ENCODE measurements at places on chromosomes 2 and 18. TPM values are rescaled to one million over a fixed set of nuclear protein-coding genes. Genes with fewer than 3 reads are reported as not detected.

DNA sequence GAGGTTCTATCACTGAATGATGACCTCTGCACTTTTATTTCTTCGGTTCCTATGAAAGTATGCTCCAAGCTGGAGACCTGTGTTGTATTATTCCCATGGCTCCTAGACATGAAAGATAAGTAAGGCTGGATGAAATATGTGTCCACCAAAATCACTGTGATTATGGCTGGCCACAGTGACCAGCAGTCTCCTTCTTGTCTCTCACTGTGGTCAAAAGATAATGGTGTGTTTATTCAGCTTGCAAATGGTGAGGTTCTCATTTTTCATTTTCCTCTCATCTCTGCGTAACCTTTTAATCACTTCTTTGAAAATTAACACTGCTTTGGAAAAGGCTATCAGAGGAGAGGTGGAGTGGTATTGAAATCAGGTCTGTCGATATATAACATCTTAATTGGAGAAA, 107.8 kb upstream of the DAPL1 start:
- no peak for DNase-seq

The PROKR1 gene
- not detected for total RNA-seq

The TEKT4 gene
- not detected for total RNA-seq

DNA sequence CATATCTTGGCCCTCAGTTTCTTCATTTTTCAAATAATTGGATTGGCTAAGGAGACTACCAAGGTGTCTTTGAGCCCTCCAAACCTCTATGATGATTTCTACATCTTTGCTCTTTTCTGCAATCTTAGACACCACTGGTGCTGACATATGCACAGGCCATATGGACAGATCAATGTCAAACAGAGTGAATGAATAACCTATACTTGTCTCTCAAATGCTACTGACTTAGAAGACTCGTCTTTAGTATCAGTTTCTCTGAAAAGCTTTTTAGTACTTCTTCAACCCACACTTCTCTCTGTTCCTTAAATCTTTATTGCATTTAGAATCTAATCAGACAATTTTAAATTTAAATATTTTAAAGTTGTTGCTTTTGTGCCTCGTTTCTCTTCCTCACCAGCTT, 258.2 kb downstream of the LTBP1 start:
- no peak for DNase-seq

- no peak for DNase-seq
These were observed 18.8 kb upstream of the RMP24 start for GRCh38 chr18:35953688-35954087.

- DNase-seq = no peak
These were observed 45.6 kb downstream of the REL start for GRCh38 chr2:60926741-60927552.

The UBXN4 gene
- total RNA-seq = 28.3 TPM

The DYNAP gene
- not detected for total RNA-seq

DNA sequence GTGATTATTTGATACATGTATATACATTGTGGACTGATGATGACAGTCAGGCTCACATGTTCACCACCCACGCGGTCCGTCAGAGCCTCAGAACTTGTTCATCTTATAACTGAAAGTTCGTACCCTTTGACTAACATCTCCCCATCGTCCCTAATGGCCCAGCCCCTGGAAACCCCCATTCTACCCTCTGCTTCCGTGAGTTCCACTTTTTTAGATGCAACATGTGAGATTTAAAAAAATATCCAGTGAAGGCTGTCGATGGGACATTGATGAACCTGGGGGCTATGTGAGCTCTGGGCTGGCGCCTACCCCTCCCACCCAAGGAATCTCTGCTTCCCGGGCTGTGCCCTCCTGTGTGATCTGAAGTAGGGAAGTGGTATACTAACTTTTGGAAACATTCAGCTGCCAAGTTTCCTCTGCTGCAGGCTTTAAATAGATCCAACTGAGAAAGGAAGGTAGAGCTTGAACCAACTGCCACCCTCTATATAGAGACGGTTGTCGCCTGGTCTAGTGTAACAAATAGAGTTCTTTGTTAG, 163.8 kb downstream of the FAM210A start:
- DNase-seq = no peak

- DNase-seq = no peak
These were observed 143.3 kb downstream of the C1D start for GRCh38 chr2:67919490-67919889.

The LCT gene
- total RNA-seq = not detected

GRCh38 chr18:23317975-23318675, 135.0 kb upstream of the RIOK3 start:
- DNase-seq = no peak
